Smooth muscle cell of the pulmonary artery (primary cell): ENCODE measurements at places on chromosomes 4 and X. TPM values are rescaled to one million over a fixed set of nuclear protein-coding genes. Genes with fewer than 3 reads are reported as not detected.

The VSIG1 gene
- 0.07 and 0.20 TPM in 2 replicates for total RNA-seq

The FMR1NB gene
- not detected in 2 replicates for total RNA-seq

The FGFR3 gene
- 0.20 and 0.59 TPM in 2 replicates for total RNA-seq

The CENPVL2 gene
- not detected in 2 replicates for total RNA-seq

The LUZP4 gene
- total RNA-seq = not detected in 2 replicates

The AR gene
- total RNA-seq = 7.3 and 7.6 TPM in 2 replicates

The MAGEA3 gene
- total RNA-seq = not detected in 2 replicates

The GPR119 gene
- not detected in 2 replicates for total RNA-seq

The UGT8 gene
- total RNA-seq = 0.10 TPM in 1 of 2 replicates, not detected in the other

The GPC3 gene
- 0.56 and 19.5 TPM in 2 replicates for total RNA-seq

The JAKMIP1 gene
- not detected in 2 replicates for total RNA-seq

The PDLIM3 gene
- 62.4 and 86.4 TPM in 2 replicates for total RNA-seq

The CXCL8 gene
- total RNA-seq = 23.3 and 132 TPM in 2 replicates

The P2RY10 gene
- not detected in 2 replicates for total RNA-seq

The DCAF8L2 gene
- 0.20 TPM in 1 of 2 replicates, not detected in the other for total RNA-seq

The DGKK gene
- not detected in 2 replicates for total RNA-seq

The AADAT gene
- 2.5 and 2.8 TPM in 2 replicates for total RNA-seq

The ZFYVE28 gene
- total RNA-seq = 12.4 and 22.5 TPM in 2 replicates

The PGAM4 gene
- not detected in 2 replicates for total RNA-seq
